ENCODE measurements at places on chromosomes 2 and 18. TPM values are rescaled to one million over a fixed set of nuclear protein-coding genes. Genes with fewer than 3 reads are reported as not detected.

- H3K4me1 ChIP-seq = no peaks in the 10 kb centered on the region
- peaks cover 3% of the 10 kb centered on the region for H3K27me3 ChIP-seq
- H3K36me3 ChIP-seq = no peaks in the 10 kb centered on the region
- H3K27ac ChIP-seq = no peak overlapping the region
- DNase-seq = no peak
Observed at GRCh38 chr2:26724784-26725520, 32.4 kb downstream of the KCNK3 start.

The LPIN2 gene
- total RNA-seq = 77.5 TPM

GRCh38 chr2:177325554-177325953, 61.0 kb upstream of the NFE2L2 start:
- peaks cover 7% of the 10 kb centered on the region for H3K36me3 ChIP-seq
- no peak overlapping the region for H3K27ac ChIP-seq
- peaks cover 3% of the 10 kb centered on the region for H3K4me1 ChIP-seq

GRCh38 chr2:58428096-58429013, 187.2 kb upstream of the FANCL start:
- no peak overlapping the region for H3K27ac ChIP-seq
- H3K36me3 ChIP-seq = no peaks in the 10 kb centered on the region
- H3K4me1 ChIP-seq = peaks cover 10% of the 10 kb centered on the region
- peaks cover 47% of the 10 kb centered on the region for H3K27me3 ChIP-seq
- peak overlapping the region; percentile 67 for H3K4me3 ChIP-seq
- DNase-seq = no peak

- no peaks in the 10 kb centered on the region for H3K36me3 ChIP-seq
- H3K4me3 ChIP-seq = no peak overlapping the region
- H3K4me1 ChIP-seq = no peaks in the 10 kb centered on the region
- peaks cover 6% of the 10 kb centered on the region for H3K27me3 ChIP-seq
- H3K27ac ChIP-seq = no peak overlapping the region
Observed at GRCh38 chr18:2351126-2351850, 220.0 kb downstream of the METTL4 start.

DNA sequence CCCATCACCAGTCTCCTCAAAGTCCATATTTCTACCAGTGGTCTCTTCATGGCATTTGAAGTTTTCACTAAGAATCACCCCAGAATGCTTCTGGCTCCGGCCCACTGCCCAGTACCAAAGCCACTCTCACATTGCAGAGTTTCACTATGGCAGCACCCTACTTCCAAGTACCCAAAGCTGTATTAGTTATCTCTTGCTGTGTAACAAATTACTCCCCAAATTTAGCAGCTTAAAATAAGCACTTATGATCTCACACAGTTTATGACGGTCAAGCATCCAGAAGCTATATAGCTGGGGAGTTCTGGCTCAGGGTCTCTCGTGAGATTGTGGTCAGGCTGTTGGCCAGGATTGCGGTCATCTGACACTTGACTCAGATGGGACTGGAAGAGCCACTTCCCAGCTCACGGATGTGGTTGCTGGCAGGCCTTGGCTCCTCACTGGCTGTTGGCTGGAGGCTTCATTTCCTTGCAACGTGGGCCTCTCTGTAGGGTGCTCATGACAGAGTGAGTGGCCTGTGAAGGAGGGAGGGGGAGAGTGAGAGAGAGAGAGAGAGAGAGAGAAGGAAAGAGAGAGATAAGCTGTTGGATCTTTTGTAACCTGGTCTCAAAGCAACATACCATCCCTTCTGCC, 189.5 kb downstream of the CTIF start:
- H3K4me1 ChIP-seq = peaks cover 15% of the 10 kb centered on the region
- H3K27me3 ChIP-seq = no peaks in the 10 kb centered on the region
- H3K4me3 ChIP-seq = no peak overlapping the region
- DNase-seq = no peak
- H3K36me3 ChIP-seq = no peaks in the 10 kb centered on the region

- DNase-seq = no peak
- no peaks in the 10 kb centered on the region for H3K36me3 ChIP-seq
- H3K27ac ChIP-seq = no peak overlapping the region
- no peak overlapping the region for H3K4me3 ChIP-seq
- peaks cover 32% of the 10 kb centered on the region for H3K27me3 ChIP-seq
Observed at GRCh38 chr2:105411720-105412407, 13.0 kb upstream of the FHL2 start.

- H3K36me3 ChIP-seq = peaks cover 16% of the 10 kb centered on the region
- no peak for DNase-seq
- peaks cover 33% of the 10 kb centered on the region for H3K4me1 ChIP-seq
- no peak overlapping the region for H3K27ac ChIP-seq
Observed at GRCh38 chr2:101816598-101816997, 119.1 kb downstream of the MAP4K4 start.

GRCh38 chr2:36609507-36609906, 11.5 kb upstream of the FEZ2 start:
- H3K4me1 ChIP-seq = no peaks in the 10 kb centered on the region
- H3K4me3 ChIP-seq = no peak overlapping the region
- H3K27ac ChIP-seq = no peak overlapping the region
- no peaks in the 10 kb centered on the region for H3K36me3 ChIP-seq
- DNase-seq = no peak

DNA sequence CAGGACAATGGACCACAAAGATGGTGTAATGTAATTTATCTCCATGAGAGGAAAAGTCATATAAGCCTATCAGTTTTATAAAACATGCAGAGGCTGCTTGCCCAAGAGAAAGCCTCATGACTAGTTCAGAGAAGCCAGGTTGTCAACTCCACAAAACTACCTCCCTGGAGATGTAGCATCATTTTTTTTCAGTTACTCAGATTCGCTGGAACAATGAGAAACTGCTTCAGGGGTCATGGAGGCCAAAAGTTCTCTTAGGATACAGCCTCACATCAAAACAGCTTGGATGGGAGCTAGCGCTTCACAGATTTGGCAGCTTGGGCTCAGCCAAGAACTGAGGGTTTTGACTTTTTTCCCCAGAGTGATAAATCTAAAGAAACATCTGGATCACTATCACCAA, 263.5 kb downstream of the INSIG2 start:
- no peak for DNase-seq
- peaks cover 7% of the 10 kb centered on the region for H3K27me3 ChIP-seq
- H3K4me3 ChIP-seq = no peak overlapping the region

DNA sequence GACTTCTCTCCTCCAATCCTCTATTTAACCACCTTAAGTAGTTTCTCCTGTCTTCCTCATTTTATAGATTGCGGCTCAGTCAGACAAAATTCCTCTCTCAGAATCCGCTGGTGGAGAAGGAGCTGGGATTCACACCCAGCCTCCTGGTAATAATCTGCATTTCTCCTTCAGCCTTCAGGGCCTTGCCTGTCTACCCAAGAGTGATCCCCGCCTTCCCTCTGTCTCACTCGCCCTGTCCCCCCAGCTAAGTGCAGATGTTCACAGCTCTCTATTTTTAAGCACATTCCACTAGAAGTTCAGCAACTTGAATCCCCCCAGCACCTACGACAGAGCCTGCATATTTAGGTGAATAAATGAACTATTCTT, 212.5 kb upstream of the HAAO start:
- DNase-seq = no peak
- H3K27me3 ChIP-seq = no peaks in the 10 kb centered on the region
- H3K4me1 ChIP-seq = no peaks in the 10 kb centered on the region
- no peak overlapping the region for H3K4me3 ChIP-seq

The REG3G gene
- not detected for total RNA-seq

The CRYGD gene
- total RNA-seq = not detected
